Stimulated activated CD4-positive, alpha-beta T cell treated with anti-CD3 and anti-CD28 coated beads, Interleukin-15, amount 100 ng/mL, for 24 hours (primary cell): ENCODE measurements at places on chromosomes 5 and 9.

DNA sequence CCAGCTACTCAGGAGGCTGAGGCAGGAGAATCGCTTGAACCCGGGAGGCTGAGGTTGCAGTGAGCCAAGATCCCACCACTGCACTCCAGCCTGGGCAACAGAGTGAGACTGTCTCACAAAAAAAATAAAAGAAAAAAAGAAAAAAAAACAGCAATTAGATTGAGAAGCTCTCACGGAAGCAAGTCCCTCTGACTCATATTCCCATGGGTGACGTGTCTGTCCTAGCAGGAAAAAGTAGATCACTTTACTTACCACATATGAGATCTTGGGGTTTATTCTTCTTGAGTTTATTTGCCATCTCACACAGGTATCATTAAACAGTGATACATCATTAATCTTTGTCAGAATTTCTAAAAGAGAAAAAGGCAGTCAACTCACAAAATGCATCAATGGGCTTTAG, 62.6 kb downstream of the SUSD1 start:
- no peak for DNase-seq

DNA sequence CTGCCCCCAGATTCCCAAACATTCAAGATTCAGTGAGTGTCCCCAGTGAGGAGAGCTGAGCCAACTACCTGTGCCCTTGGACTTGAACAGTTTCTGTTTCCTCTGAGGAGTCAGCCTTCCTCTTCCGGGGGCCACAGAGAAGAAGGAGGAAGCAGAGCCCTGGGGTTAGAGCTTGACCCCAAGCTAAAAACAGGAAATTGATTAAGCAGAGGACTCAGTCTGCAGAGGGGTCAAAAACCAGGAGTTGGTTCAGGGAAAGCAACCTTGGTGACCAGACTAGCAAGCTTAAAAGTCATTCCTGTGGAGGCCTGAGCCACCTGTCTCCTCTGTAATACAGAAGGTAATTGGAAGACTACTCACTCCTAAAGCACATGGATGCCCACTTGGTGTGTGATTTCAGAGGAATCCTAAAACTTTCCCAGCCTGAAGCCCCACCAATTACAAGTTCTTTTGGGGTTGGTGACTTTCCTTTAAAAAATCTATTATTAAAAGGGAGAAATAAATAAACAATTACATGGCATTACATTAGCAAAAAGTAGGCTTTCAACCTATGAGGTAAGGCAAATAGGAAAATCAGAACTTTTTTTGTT, 64.2 kb upstream of the SELENOP start:
- no peak for DNase-seq

DNA sequence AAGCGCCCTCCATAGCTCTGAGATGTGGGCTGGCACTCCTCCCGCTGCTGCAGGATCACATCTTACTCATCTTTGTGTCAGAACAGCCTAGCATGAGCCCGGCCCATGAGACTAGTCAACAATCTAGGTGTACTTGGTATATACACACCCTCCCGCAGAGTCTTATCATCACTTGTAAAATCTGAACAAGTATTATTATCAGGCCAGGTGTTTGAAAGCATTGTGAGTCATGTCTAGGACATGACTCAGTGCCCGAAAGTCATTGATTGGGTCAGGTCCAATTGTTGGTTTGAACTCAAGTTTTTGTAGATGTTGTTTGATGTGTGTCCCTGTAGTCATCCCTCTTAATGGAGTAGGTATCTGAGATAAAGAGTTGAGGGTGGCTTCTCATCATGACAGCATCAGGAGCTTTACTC, 108.7 kb downstream of the CFAP90 start:
- DNase-seq: no peak

DNA sequence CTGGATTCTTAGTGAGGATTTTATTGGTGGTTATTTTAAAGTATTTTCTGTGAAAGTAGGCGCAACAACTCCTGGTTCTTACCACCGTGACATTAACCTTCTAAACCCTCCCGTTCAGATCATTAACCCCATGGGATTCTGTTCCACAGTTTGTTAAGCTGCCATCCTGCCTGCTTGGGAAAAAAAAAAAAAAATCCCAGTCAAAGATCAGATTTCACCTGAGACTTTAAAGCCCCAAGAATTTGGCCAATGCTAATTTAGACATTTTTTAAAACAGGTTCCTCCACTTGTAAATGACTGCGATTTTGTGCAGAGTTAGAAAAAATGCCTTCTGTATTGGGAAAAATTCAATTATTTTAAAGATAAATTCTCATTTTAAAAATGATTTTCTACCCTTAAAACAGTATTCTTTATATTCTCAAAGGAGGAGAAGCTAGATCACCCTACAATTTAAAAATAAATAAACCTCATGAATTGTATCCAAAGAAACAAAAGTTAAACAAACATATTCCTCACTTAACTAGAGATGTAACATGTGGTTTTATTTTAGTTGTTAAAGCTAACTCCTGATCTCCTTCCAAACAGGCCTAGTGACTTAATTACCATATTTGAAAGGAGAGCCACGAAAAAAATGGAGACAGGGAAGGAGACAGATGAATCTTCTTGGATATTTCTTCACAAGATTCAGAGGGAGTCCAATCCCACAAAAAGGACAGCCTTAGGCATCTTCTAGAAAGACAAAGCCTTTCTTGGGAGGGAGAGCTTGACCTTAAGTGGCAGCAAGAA, 93.1 kb upstream of the IFNK start:
- no peak for DNase-seq

DNA sequence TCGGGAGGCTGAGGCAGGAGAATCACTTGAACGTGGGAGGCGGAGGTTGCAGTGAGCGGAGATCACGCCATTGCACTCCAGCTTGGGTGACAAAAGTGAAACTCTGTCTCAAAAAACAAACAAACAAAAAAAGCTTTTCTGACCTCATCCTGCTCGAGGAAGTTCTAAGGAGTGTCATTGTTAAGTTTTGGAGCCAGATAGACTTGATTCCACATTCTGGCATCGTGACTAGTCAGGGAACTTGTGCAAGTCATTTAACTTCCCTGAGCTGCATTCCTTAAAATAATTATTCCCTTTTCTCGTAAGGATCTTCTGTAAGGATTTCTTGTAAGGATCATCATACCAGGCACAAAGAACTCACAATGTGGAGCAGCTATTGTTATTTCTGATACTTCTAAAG, 26.2 kb downstream of the SNX24 start:
- DNase-seq: no peak

GRCh38 chr9:121160025-121160424, 41.6 kb downstream of the RAB14 start:
- no peak for DNase-seq

DNA sequence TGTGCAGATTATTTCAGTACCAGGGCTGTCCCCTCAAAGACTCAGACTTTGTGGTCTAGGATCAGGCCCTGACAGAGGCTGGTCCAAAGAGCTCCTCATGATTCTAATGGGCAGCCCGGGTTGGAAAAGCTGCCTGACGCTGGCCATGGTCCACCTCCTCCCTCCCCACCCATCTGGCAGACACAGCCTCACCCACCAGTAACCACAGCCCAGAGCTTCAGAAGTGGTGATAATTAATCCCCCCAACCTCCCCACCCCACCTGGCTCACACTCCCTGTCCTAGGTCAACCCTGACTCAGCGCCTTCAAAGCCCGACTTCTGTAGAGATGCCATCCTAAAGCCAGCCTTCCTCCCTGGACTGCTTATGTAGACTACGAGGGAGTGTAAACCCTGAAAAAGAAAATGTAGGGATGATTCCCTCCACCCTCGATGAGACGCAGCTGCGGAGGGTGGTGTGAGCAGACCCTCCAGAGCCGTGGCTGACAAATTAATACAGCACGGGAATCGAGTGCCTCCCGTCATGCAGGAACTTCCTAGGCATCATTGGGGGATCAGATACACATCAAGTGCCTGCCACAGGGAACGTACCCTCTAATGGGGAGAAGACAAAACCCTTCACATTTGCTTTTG, 7.0 kb downstream of the UBE2QL1 start:
- no peak for DNase-seq

DNA sequence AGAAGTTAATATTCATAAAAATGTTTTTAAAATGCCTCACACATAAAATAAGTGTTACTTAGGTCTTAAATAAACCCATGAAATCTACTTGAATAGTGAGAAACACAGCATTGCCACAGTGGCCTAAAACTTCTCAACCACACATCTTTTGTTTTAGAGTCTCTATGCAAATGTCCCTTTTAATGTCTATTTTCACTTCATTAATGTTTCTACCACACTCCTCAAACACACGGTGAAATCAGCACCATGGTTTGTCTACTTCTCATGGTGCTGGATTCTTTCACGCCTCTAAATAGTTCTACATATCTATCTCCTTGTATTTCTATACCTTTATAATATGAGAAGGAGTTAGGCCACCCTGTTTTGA, 111.2 kb downstream of the EDIL3 start:
- DNase-seq: no peak

DNA sequence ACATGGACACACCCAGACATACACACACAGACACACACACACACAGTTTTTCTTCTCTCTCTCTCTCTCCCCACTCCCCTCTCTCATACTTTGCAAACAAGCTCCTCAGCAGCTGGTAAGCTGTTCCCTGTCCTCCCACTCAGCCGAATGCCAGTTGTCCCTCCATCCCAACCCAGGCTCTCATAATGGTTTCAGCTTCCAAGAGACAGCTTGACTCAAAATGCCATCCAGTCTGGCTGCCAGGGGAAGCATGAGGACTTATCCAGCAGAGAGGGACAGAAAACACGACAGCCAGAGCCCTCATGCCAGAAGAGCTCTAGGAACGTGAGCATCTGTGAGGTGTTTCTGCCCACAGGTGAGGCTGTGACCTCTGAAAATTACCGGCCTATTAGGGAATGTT, 112.6 kb upstream of the SPDL1 start:
- no peak for DNase-seq

GRCh38 chr9:133792721-133793470, 54.7 kb upstream of the SARDH start:
- peak; percentile 57 for DNase-seq

DNA sequence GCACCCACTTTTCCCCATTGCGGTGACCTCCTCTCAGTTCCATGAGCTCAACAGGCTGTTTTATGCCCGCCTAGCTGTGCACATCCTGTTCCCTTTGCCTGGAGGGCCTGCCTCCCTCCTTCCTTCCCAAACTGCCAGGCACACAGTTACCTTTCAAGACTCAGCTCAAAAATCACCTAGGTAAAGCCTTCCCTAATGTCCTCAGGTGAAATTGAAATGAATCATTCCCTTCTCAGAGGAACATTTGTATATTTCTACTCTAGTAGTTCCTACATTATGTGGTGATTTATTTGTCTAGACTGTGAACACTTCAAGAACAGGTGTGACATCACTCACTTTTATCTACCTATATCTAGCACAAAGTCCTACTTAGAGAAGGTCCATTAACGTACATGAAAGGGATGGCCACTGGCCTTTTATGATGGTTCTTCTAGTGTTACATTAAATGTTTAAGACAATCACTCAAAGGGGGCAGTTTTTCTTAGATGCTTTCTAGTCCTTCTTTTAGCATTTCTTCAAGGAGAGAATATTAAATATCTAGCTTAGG, 103.5 kb upstream of the EQTN start:
- DNase-seq: no peak

- DNase-seq: peak; percentile 69
Observed at GRCh38 chr5:82365744-82366228, 87.6 kb upstream of the RPS23 start.

GRCh38 chr5:107807431-107807830, 136.7 kb upstream of the EFNA5 start:
- DNase-seq: no peak

- DNase-seq: no peak
Observed at GRCh38 chr5:90581956-90582355, 23.4 kb downstream of the ADGRV1 start.

GRCh38 chr5:112210430-112211005, 208.6 kb downstream of the EPB41L4A start:
- peak; percentile 9 for DNase-seq

- DNase-seq: no peak
Observed at GRCh38 chr5:137072361-137073115, 426.6 kb downstream of the SPOCK1 start.

GRCh38 chr5:109690975-109691574, 1.3 kb downstream of the MAN2A1 start:
- peak; percentile 50 for DNase-seq

GRCh38 chr9:129938291-129938979, 103.2 kb downstream of the USP20 start:
- no peak for DNase-seq

DNA sequence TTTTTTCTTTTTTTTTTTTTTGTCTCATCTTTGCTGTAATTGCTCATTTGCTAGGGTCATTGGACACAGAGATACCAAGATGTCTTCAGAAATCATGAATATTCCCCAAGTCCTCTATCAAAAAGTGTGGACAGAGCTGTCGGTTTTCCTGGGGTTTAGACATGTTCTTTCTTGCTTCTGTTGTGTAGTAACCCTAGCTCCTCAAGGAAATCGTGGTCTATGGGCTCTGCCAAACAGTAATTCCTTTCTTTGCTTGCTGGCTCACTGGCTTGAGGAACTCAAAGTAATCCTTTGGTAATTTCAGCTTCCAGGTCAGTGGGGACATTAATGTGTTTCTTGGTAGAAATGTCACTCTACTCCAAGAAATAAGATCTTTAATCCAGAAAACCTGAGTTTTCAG, 101.7 kb downstream of the TMC1 start:
- DNase-seq: no peak

- DNase-seq: no peak
Observed at GRCh38 chr9:8726692-8727091, 927.1 kb upstream of the DMAC1 start.

DNA sequence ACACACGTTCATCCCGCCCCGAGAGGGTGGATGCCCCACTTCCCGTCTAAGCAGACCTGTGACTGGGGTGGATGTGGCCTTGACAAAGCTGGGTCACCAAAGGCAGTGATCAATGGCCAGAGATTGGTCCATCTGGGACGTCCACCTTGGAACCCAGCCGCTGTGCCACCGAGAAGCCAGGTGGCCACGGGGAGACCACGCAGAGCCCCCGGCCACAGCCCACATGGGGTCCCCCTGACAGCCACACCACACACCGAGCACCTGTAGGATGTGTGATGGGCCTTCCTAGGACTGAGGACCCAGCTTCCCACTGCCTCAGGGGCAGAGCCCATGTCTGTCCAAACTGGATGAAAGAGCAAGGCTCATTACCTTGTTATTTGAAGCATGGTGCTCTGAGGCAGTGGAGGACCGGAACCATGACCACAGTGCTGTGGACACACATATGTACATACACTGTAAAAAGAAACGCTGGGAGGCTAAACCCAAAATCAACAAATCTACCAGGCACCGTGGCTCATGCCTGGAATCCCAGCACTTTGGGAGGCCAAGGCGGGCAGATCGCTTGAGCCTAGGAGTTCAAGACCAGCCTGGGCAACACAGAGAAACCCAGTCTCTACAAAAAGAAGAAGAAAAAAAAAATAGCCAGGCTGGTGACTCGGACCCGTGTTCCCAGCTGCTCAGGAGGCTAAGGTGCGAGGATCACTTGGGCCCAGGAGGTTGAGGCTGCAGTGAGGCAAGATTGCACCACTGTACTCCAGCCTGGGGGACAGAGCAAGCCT, 50.1 kb downstream of the MRPL36 start:
- no peak for DNase-seq

DNA sequence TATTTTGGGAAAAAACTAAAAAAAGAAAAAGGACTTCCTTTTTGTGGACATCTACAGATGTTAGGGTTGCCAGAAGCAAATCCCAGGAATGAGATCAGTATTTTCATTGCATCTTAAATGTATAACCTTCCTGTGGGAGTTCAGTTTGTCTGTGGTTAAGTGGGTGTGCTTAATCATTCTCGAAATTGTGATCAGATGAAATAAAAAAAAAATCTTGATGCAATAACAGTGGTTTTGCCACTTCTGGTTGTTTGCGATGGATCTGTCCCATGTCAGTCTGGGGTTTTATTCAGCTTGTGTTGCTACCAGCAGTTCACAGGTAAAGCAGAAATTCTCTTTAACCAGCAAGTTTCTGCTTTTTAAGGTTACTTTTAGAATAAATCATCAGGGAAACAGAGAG, 179.0 kb downstream of the MAN2A1 start:
- no peak for DNase-seq

GRCh38 chr5:1474866-1475543, 29.8 kb upstream of the SLC6A3 start:
- no peak for DNase-seq
